ENCODE measurements at places on chromosomes 11 and 22.

DNA sequence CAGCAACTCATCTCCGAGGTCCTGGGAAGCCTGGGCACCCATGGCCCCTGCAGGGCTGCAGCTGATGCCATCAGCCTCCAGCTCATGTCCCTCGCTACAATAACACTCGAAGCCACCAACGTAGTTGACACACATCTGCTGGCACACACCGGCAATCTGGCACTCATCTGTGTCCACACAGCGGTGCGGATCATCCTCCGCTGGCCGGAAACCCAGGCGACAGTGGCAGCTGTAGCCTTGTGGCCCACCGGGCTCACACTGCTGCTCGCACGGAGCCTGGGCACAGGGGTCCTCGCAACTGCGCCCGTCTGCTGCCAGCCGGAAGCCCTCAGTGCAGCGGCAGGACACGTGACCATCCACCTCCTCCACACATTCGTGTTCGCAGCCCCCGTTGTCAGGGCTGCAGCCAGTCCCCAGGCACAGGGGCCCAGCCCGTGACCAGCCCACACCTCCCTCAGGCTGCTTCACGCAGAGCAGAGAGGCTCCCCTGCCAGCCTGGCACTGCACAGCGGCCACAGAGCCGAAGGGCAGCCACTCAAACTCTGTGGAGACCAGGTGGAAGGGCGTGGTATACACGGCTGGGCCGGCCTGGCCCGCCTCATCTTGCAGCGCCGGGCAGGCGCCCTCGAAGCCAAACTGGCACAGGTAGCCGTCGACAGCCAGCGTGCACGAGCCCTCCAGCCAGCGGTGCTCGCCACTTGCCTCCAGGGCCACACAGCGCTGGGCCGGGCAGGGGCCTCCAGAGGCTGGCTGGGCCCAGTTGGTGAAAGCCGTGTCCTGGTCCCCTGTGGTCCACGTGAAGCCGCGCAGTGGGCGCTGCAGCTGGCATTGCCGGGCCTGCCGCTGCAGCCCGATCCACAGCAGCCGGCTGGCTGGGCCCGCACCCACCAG lies 678 bp downstream of the CD248 start:
- no peak for DNase-seq

DNA sequence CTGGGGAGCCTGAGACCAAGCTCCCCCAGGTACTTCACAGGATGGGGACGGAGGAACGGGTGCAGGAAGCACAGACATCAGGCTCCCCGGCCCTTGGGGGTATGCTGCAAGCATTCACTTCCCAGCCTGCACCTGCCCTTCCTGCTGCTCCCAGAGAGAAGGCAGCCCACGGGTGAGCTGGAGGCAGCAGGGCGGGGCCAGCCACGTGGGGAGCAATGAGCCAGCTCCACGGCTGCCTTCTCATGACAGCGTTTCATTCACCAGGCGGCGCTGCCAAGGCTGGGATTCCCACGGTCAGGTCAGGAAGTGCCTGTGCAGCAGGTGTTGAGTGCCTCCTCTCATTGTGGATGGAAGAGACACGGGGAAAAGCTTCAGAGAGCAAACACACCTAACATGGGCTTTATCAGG lies 14.5 kb upstream of the PHLDA2 start:
- no peak for DNase-seq

DNA sequence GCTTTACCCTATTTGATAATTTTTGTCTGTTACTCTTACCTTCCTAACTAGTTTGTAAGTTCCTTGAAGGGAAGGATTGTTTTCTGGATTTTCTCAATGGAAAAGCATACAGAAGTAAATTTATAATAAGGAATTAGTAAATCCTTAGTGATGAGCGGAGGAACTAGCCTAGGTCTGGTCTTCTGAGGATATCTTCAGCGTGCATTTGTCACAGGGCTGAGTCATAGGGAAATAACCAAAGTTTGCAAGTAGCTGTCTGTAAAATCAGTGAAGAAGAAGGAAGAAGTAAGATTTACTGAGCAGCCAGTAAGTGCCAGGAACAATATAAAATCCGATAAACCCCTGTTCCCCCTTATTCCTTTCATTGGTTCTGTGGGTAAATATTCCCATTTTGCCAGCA lies 162.7 kb upstream of the SORL1-AS1 start:
- DNase-seq = no peak

DNA sequence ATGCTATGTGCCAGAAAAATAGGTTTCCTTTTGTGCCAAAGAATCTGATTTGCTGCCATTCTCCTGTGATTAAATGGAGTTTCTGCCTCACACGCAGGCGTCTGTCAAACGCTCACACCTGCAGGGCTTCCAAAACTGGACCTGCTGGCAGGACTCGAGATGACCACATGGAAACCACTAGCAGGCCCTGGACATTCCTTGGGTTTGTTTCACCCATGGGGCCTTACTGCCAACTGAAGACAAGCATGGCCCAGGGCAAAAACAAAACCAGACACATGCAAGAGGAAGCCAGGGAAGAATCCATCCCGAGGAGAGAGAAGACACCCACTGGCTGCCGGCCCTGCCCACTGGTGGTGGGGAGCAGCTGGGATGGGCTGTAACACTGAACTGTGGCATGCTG lies 55.9 kb upstream of the MN1 start:
- DNase-seq = no peak
